ENCODE measurements at places on chromosomes 5 and 9.

DNA sequence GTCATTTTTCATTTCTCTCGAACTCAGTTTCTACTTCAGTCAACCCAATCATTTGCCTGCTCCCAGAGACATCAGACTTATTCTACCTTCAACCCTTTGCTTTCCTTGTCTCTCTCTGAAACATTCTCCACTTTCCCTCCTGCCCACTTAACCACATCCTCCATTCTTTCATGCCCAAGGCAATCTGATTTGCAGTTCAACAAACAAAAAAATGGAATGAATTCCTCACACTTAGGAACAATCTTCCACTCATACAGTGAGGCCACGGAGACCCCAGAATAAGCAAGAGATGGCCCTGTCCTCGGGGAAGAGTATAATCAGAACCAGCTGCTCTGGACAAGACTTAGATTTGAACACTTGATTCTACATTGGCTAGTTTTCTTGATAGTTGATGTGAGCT, 180.5 kb downstream of the RFK start:
- no peak for DNase-seq

DNA sequence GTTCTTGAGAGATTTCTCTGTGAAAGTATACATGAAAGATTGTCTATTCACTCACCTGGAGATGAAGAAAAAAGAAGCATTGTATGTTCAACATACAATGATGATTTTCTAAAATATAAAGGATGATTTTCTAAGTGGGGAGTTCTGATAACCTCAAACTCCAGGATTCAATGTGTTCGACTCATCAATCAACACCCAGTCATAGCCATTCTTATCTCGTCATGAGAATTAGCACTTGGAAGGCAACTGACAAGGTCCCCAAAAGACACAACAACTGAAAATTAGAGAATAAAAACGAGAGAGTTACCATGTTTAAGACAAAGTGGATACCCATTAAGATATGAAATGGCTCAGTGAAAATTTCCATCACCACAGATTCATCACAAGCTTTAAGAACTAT, 52.1 kb upstream of the SIMC1 start:
- DNase-seq = no peak

DNA sequence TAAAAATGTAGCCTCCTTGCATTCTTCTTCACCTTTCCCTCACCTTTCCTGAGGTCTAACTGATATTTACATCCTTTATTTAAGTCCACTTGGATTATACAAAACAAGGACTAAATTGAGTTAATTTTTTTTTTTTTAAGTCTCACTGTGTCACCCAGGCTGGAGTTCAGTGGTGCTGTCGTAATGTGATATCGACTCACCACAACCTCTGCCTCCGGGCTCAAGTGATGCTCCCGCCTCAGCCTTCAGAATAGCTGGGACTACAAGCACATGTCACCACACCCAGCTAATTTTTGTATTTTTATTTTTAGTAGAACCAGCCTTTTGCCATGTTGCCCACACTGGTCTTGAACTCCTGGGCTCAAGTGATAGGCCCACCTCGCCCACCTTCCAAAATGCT, 195.3 kb downstream of the BNC2 start:
- DNase-seq = no peak

- no peak for DNase-seq
Measured at GRCh38 chr5:82332886-82333615, 54.9 kb upstream of the RPS23 start.

DNA sequence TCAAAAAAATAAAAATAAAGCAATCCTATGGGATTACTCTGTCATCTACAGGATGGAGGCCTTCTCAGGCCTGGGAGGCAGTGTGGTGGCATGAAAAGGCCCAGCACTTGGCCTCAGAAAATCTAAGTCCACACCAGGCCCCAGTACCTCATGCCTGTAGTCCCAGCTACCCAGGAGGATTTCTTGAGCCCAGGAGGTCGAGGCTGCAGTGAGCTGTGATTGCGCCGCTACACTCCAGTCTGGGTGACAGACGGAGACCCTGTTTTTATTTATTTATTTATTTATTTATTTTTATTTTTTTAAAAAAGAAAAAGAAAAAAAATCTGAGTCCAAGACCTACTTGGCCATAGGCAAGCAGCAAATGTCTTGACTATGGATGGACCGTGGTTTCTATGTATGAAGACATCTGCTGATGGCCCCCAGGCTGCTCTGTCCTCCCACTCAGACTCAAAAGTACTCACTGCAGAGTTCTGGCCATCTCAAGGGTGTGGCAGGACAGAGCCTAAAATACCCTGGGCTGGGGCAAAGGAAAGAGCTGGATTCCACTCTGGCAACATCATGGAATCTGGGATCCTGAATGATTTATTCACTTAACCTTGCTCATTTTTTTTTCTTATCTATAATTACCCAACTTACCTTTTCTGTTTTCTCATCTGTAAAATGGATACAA, 55.0 kb downstream of the ARHGEF37 start:
- no peak for DNase-seq

DNA sequence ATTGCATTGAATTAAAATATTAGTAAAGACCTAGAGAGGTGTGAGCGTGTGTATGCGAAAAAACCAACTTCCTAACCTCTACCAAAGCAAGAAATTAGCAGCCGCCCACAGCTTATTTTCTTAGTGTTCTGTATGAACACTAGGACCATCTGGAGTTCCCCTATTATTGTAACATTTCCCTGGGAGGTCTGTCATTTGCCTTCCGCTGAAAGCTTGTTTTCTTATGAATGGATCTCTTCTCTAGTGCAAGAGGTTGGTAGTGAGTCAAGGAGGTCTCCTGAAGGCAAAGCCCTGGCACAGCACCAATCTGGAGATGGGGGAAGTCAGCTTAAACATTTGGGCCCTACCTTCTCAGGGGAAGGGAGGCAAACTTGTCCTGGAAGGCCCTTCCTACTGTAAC, 10.8 kb downstream of the TNFSF8 start:
- no peak for DNase-seq

DNA sequence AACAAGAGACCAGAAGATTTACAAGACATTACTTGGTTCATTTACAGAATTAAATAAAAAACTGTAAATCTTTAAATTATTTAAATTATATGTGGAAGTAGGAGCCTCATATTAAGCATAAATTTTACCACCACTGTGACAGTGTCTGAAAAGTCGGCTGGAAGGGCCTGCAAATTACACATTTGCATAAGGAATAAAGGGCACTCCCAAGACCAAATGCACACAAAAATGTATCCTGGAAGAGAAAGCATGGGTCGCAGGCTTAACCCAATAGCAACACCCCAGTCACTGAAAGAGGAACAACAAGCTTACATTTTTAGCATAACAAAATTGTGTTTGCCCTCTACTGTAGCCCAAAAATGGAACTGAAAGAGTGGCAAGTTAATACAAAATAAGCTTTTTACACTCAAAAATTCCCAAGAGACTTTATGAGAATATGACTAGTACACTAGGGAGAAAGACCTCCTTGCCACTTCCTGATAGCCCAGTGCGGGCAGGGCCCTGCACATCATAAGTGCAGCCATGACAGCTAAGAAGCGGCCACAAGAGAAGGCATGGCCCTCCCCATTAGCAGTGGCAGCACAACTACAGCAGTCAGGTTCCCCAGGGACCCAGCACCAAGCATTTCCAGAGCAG, 482.0 kb downstream of the DTWD2 start:
- peak; percentile 13 for DNase-seq

GRCh38 chr5:68627001-68627400, 411.4 kb downstream of the PIK3R1 start:
- DNase-seq = no peak

DNA sequence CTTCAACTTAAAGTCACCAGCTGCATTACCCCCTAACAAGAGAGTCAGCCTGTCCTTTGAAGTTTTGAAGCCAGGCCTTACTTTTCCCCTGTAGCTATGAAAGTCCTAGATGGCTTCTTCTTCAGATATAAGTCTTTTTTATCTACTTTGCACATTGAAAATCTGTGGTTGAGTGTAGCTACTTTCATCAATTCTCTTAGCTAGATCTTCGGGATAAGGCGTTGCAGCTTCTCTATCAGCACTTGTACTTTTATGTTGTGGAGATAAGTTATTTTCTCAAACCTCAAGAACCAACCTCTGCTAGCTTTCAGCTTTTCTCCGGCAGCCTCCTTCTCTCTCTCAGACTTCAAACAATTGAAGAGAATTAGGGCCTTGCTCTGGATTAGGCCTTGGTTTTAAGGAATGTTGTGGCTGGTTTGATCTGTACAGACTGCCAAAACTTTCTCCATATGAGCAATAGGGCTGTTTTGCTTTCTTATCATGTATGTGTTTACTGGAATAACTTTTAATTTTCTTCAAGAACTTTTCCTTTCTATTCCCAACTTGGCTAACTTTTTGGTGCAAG, 21.6 kb downstream of the CATSPER3 start:
- no peak for DNase-seq

DNA sequence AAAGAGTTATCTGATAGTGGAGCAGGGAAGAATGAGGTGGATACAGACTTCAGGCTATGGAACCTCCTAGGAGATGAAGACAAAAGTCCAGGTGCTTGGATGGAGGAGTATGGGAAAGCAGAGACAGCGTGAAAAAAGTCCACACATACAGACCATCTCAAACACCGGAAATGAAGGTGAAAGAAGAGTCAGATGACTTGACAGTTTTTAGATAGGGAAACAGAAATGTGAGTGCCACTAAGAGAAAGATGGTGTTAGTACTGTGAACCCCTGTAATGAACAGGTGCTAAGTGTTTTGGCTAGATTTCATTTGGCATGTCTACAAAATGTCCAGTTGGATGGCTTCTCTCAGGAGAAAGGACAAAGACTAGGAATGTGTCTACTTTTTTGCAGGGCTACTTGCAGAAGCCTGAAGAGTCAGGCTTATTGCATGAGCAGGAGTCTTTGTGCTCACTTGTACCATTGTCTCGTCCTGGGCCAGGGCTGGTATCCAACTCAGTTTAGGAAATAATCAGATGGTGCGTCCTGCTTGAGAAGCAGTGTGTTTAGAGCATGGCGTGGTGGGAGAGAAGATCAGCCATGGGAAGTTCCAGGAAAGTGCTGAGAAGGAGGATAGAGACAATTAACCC, 90.6 kb upstream of the STARD4 start:
- DNase-seq = no peak

- DNase-seq = no peak
Measured at GRCh38 chr9:107711542-107711941, 222.0 kb upstream of the KLF4 start.

All from GM10248 (cell line).